ENCODE measurements at places on chromosomes 13 and 19. TPM values are rescaled to one million over a fixed set of nuclear protein-coding genes. Genes with fewer than 3 reads are reported as not detected.

ZFP28 gene
- total RNA-seq = 4.2 TPM

UBE2M gene
- total RNA-seq = 87.6 TPM

C1QTNF9B gene
- total RNA-seq = not detected

ARL11 gene
- total RNA-seq = 0.89 TPM

PSG3 gene
- not detected for total RNA-seq

PSG7 gene
- not detected for total RNA-seq

MIA gene
- not detected for total RNA-seq

RXFP2 gene
- not detected for total RNA-seq

SIAH3 gene
- not detected for total RNA-seq

CEACAM7 gene
- total RNA-seq = not detected

GAS6 gene
- 0.15 TPM for total RNA-seq

CDK8 gene
- total RNA-seq = 18.0 TPM

CYP2F1 gene
- total RNA-seq = not detected

MRPL4 gene
- total RNA-seq = 85.4 TPM

SRRM5 gene
- 0.37 TPM for total RNA-seq

WDR88 gene
- total RNA-seq = not detected

GRIK5 gene
- total RNA-seq = 0.44 TPM

MPND gene
- total RNA-seq = 25.4 TPM

TJP3 gene
- total RNA-seq = 1.0 TPM

CYP4F12 gene
- 0.19 TPM for total RNA-seq

LGALS4 gene
- 1.4 TPM for total RNA-seq

RGCC gene
- 25.5 TPM for total RNA-seq

TARM1 gene
- not detected for total RNA-seq

ZNF415 gene
- total RNA-seq = 0.61 TPM

PARP4 gene
- 78.8 TPM for total RNA-seq

OLFM2 gene
- 3.4 TPM for total RNA-seq

SLC25A23 gene
- total RNA-seq = 25.2 TPM

KLK11 gene
- total RNA-seq = not detected

ZNF613 gene
- 5.0 TPM for total RNA-seq

ZNF780A gene
- 20.7 TPM for total RNA-seq

SCEL gene
- not detected for total RNA-seq

PEAK3 gene
- total RNA-seq = not detected

CEACAM6 gene
- total RNA-seq = not detected

SIGLEC9 gene
- 0.26 TPM for total RNA-seq

ANGPTL4 gene
- 0.82 TPM for total RNA-seq

SLC10A2 gene
- not detected for total RNA-seq

SBK3 gene
- total RNA-seq = not detected

IL12RB1 gene
- total RNA-seq = 69.9 TPM

ZNF763 gene
- 0.85 TPM for total RNA-seq

OR7G2 gene
- not detected for total RNA-seq

SERPINE3 gene
- not detected for total RNA-seq

CASP14 gene
- not detected for total RNA-seq

All from activated CD8-positive, alpha-beta memory T cell treated with anti-CD3 and anti-CD28 coated beads, Interleukin-2, amount 10 ng/mL, durations not matched to agents 7 days and 5 days (primary cell).